Fibroblast of pulmonary artery (primary cell): ENCODE measurements at places on chromosomes 11 and 22.

DNA sequence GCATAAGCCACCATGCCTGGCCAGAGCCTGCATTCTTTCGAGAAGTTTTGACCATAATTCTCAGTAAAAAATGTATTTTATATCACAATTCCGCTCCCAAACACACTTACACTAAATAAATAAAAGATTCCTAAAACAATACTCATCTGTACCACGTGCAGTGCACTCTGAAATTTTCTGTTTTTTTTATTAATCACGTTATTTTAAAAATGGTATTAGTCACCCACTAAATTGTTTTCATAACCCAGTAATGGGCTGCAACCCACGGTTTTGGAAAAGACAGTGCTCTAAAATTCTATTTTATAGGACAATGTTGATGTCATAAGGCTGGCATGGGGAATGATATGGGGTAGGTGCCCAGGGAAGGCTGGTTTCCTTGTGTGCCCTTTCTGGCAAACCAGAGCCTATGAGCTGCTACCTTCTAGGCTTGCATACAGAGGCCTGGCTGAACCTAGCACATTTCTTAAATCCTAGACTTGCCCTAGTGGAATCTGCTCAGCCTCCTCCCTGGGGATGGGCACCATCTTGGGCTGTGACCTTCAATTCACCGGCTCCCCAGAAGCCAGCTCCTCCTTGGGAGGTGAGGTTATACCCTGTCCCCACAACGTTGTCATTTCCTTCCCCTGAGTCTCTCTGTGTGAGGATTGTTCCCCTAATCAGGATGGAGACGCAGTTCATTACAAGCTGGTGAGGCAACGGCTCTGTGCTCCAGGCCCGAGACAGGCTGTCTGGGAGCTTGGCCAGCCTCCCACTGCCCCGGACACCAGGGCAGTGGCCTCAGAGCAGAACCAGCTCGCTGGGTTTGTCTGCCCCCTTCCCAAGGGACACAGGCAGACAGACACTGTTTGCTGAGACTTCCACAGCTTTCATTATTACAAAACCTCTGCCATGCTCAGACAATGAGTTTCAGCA lies 116.5 kb upstream of the NAV2 start:
- peak; percentile 86 for DNase-seq

DNA sequence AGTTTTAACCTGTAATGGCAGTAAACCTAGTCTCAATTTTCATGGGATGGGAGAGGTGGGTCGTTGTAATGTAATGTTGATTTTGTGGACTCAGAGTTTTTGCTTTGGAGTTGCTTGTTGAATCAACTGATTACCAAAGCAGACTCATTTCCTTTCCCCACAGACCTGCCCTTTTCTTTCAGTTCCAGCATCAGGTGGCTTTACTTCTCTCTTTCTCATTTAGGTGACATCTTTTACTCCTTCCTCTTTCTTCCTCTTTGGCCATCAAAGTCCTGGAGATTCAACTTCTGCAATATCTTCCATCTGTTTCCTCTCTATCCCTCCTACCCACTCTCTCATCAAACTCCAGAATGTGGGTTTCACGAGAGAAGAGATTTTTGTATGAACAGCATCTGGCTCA lies 313.9 kb downstream of the TMEM135 start:
- no peak for DNase-seq

DNA sequence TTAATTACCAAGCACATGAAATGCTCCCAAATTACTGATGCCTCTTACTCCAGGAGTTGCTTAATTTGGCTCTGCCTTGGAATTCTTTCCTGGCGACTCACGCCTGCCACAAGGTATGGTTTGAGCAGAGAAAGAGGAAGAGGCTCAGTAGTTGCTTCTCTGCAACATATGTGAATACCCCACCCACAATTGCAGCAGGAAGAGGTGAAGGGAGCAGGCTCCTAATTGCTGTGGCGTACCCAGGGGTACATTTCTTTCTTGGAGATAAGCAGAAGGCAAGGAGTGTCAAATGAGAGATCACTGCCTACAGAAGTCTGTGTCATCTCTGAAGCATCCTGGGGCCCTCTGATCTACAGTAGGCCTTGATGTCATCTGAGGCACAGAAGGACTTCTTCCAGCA lies 10.6 kb upstream of the NNMT start:
- peak; percentile 65 for DNase-seq

DNA sequence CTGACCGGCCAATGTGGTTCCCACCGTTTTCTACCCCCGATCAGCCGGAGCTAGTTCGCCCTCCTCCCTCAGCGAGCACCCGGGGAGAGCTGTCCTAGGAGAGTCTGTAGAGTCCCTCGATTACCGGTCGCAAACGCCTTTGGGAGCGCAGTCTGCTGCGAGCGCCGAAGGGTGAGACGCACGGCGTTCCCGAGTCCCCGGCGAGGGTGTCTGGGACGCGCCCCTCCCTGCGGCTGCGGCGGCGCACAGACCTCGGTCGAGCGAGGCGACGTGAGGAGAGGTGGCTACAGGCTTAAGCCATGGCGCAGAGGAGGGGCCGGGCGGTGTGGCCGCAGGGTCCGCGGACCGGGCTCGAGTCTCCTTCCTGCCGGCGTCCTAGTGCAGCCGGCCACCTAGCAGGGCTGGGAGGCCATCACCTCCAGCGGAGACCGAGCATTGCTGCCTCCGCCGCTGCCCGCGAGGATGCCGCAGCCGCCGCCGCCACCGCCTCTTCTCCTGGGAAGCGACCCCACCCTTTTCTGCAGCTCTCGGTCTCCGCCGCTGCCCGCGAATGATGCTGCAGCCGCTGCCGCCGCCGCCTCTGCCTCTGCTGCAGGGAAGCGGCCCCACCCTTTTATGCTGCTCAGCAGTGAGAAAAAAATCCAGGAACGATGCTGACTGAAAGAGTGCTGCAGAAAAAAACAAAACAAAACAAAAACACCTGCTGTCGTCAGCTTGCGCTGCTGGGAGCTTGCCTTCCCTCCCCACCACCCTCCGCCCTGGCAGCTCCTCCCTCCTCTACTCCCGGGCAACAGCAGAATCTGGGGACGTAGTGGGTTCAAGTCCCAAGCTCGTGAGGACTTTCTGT lies at the start of gene MAP6:
Gene MAP6, minus strand, starts transcription at position 588 of the 847 bp plus-strand sequence. CDS start 669 bp downstream, outside the sequence.
- DNase-seq = no peak

DNA sequence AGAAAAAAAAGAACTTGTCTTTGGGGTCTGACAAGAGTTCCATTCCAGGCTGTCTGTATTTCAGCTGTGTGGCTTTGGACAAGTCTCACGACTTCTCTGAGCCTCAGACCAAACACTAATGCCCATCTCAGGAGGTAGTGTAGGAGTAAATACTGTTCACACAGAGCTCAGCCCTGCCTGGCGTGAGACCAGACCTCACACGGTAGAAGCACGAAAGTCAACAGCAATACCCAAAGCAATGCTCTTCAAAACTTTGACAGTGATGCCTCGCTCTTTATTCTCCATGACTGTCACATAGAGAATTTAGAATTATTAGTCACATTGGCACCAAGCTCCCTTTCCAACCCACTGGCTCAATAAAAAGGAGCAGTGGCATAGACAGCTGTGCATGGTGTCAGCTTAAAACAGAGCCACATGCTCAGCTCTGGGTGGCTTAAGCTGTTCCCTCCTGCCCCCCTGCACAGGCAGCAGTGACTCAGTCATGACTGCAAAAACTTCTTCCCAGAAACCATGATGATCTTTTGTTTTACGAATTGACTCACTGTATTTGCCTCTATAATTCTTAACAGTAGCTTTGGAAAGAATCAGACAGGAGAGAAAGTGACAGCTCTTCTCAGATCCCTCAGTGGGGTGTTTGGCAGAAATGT lies 74.0 kb upstream of the PHF21B start:
- peak; percentile 34 for DNase-seq

DNA sequence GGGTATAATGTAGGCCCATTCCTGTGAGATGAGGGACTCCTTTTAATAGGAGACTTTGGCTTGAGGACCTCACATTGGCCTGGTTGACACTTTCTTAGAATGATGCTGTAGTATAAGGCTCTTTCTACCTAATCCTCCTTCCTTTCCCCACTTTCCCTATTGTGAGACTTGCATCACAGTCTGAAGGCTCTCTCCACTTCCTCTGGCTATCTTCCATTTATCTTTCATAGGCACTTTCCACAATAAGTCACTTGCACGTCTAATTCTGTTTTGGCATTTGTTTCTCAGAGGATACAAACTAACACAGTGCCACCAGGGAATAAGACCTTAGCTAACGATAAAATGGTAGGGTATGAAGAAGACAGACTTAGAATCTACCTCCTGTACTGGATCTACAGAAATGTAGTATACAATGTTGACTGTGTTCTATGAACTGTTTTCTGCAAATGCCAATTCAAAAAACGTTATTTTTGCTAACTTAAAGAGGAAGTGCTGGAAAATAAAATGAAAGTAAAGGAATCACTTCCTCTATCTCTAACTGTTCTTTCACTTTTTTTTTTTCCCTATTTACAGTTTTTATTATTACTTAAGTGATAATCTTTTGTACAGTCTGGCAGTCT lies 17.9 kb upstream of the PDE3B start:
- DNase-seq = no peak
